NCI-H510A (cell line): ENCODE measurements at places on chromosomes 13 and 19.

- no peak for DNase-seq
Measured at GRCh38 chr13:39836038-39836437, 180.6 kb downstream of the COG6 start.

DNA sequence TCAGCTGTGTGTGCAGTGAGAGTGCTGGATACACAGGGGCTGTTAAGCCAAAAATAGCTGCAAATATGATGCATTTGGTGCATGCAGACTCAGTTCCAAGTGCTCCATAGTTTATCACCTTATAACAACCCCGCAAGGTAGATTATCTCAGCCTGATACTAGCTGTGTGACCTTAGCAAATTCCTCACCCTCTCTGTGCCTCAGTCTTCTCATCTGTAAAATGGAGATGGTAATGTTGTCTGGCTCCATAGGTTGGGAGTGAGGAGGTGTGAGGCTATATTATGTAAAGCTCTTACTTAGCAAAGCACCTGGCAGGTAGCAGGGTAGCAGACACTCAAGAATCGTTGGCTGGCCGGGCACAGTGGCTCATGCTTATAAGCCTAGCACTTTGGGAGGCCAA, 23.8 kb upstream of the SHKBP1 start:
- no peak for DNase-seq

- no peak for DNase-seq
Measured at GRCh38 chr13:94411747-94412146, 67.7 kb downstream of the DCT start.

- no peak for DNase-seq
Measured at GRCh38 chr19:40633207-40633606, 32.0 kb downstream of the LTBP4 start.

DNA sequence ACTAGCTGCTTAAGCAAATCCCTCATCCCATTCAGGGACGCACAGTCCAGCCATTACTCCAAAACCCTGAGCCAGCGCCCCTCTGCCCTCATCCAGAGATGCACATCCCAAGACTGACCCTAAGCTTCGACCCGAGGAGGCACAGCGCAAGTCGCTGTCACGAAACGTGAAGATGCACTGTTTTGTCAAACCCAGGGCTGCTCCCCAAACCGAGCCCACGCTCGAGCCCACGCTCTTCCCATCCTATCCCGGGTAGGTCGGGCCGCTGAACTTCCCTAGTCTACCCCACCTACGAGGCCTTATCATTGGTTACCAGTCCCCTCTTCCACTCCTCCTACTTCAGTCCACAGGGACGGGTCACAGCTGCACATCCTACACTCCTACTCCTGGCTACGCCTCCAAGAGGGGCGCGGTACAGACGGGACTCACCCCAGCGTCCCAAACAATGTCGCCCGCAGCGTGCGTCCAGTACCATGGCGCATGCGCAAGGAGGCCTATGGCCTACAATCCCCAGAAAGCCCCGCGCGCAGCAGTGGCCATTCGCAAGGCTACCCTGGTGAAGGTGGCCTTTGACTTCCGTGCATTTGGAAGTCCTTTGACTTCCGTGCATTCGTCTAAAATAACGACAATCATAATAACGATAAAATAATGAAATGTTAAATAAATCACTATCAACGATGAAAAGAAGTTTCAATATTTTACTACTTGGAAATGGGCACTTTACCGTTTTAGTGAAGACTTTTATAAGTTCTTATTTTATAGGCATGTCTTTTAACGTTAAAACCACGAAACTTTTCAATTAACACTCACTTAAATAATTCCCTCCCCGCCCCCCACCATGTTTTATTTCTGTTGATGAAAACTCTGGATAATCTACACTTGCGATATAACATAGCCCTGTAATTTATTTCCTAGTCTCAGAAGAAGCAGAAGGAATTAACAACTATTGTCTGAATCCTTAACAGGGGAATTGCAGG, at the start of gene ZNF285:
ZNF285 (minus strand) TSS at position 470 of the 977 bp plus-strand sequence. CDS start 4,395 bp downstream, outside the sequence.
- no peak for DNase-seq

DNA sequence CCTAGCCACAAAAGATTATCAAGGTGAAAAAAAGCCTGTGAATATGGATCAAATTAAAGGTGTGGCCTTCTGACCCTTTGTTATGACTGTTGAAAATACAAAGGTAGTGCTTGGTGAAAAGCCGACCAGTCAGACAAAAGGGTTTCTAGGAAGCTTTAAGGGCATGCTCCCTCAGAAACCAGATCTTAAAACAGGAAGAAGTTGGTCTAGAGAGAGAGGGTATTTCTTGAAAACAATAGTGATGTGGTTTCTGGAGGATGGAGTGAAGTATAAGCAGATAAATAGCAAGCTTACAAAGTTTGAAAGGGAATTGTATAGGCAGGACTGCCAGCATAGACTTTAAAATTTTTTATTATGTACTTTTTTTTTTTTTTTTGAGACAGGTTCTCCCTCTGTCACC, 5.0 kb upstream of the EID2 start:
- DNase-seq = no peak

DNA sequence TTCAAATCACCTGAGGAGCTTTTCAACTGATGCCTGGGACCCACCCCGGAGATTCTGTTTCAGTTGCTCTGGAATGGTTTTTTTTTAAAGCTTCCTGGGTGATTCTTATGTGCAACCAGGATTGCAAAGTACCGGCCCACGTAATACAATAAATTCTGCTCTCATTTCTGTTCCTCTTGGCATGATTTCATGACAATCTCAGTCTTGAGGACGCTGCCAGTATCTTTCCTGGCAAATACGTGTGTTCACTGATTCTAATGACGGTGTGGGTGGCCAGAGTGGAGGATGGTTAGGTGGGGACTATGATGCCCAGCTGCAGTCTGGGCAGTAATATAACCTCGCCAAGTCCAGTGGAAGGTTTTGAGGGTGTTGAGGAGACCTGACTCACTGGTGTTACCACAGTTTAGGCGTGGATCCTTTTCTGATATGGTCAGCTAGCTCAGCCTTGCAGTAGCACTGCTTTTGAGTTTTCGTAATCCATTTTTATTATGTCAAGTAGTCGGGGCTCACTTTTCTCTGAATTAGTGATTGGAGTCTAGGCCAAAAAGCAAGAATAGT, 49.4 kb downstream of the FAM124A start:
- no peak for DNase-seq

GRCh38 chr13:29716493-29716892, 121.0 kb upstream of the SLC7A1 start:
- DNase-seq = no peak

DNA sequence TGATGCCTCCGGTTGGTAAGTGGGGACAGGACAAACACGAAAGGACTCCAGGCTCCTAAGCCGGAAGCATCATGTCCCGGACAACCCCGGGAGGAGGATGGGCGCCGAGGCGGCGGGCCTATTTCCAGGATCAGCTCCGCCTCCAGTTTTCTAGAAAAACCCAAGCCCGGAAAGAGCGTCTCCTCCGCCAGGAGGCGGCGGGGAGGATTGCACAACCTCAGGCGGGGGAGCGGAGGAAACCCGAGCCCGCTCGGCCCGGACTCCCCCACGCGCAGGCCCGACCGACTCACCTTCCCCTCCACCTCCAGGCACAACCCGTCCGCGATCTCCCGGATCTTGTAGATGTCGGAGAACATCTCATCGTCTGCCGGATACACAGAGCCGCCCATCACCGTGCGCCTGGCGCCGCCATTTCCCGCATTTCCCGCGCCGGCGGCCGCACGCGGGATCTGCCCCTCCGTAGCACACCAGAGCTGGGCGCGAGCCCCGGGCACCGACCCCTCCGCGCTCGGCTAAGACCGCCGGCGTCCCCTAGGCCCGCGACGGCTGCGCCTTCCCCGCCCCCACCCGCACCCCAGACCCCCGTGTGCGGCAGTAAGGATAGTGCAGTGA, 455 bp downstream of the TPT1 start:
- peak; percentile 21 for DNase-seq

GRCh38 chr19:17703824-17704463, 15.3 kb upstream of the MAP1S start:
- DNase-seq = no peak

DNA sequence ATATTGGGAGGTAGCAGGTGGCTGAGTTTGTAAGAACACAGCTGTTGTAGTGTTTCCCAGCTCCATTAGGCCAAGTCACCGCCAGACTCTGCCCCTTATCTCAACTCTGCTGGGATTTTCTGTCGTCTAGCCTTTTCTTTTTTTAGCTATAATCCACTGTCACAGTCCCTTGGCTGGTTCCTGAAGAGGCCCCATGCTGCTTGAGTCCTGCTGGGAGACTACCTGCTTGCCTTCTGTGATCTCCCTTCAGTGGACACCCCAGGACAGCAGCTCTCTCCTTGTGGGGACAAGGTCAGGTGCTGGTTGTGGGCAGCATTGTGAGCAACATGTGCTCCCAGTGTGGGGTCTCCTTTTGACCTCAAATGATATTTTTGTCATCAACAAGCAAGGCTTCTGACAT, 195.0 kb upstream of the ATXN8OS start:
- no peak for DNase-seq

- DNase-seq = peak; percentile 34
Measured at GRCh38 chr13:44758630-44759383, 182.7 kb upstream of the TSC22D1 start.

GRCh38 chr19:47778954-47779351, 450 bp downstream of the SELENOW start:
- no peak for DNase-seq

DNA sequence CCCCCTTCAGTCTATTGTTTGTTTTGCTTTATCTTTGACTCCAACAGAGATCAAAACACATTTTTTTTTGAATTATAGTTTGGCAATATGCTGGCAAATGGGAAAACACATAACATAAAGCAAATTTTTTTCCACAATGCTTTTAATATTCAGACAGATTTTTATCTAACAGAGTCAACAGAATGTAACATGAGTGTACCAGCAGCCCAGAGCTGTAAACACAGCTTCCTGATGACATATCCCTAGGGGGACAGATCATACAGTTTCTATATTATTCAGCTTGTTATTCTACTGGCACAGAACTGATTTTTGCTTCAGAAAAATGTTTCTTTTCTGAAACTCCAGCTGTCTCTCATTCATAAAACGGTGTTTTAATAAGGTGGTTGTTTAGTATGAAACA, 168.8 kb downstream of the OLFM4 start:
- no peak for DNase-seq
